NCI-H2171 (cell line): ENCODE measurements at places on chromosomes 4 and X.

DNA sequence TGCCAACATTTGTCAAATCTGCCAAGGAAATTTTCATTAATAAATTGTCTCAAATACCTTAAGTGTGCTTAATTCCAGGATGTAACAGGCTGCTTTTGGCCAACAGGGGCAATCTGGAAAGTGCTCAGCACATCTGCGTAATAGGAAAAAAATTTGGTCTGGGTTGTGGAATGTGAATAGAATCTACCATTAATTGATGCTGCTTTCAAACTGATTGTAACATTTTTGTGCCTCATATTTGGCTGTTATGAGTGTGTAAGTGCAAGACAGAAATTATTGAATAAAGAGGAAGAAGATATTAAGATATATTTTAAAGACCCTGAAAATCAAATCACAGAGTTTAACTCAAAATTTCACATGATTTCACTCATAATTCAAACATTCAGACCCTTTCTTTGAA lies 41.1 kb downstream of the REELD1 start:
- DNase-seq, result no peak

GRCh38 chr4:73104695-73105094 lies 35.2 kb upstream of the COX18 start:
- DNase-seq, result no peak

- no peak for DNase-seq
Measured at GRCh38 chrX:31353095-31353494, 281.3 kb upstream of the FTHL17 start.

DNA sequence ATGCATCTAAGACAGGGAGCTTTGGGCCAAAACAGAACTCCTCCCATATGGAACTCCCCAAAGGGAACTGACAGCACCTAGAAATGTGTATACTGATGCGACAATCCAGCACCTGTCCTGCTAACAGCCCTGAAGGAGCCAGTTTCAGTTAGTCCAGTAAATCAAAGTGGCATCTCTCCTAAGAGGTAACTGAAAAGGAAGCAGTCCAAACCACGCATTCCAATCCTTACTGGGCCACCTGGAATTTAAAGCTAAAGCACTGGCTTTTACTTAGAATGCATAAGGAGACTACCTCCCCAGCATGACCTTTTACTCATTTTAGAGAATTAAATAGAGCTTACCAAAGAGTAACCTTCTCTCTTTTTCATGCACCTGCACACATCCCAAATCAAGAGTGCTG lies 586.8 kb upstream of the PITX2 start:
- DNase-seq, result no peak

DNA sequence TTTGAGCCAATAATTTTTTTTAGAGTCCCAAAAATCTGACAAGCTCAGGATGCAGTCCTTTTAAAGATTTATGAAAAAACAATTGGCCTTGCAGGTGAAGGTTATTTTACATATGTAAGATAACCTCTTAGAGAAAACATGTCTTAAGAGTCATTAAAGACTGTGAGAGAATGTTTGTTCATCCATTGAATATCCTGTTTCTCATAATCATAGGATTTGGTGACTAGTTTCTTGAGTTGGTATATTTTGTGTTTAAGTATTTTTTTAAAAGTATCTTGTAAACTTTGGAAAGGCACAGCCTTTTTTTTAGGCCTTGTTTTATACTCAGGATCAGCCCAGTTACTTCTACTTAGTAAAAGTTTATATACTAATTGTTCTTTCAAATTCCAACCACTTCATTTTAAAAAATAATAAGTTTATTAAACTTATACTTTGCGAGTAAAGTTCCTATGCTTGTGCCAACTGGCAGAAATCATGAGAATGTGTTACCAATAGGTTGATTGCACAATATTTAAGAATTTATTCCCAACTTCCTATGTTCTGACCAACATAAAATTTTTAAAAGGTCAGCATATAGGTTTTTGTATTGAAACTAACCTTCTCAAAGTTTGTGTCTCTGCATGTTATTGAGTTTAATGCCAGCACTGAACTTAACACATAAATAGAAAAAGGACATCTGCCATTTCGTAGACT lies 40.0 kb upstream of the ARSJ start:
- no peak for DNase-seq

- no peak for DNase-seq
Measured at GRCh38 chrX:23896981-23897380, 10.8 kb downstream of the APOO start.

GRCh38 chrX:45143455-45143854 lies 57.2 kb downstream of the DIPK2B start:
- DNase-seq, result no peak

GRCh38 chrX:8233091-8233490 lies 62.0 kb upstream of the VCX2 start:
- no peak for DNase-seq

- no peak for DNase-seq
Measured at GRCh38 chr4:37389967-37390580, 145.5 kb downstream of the NWD2 start.

DNA sequence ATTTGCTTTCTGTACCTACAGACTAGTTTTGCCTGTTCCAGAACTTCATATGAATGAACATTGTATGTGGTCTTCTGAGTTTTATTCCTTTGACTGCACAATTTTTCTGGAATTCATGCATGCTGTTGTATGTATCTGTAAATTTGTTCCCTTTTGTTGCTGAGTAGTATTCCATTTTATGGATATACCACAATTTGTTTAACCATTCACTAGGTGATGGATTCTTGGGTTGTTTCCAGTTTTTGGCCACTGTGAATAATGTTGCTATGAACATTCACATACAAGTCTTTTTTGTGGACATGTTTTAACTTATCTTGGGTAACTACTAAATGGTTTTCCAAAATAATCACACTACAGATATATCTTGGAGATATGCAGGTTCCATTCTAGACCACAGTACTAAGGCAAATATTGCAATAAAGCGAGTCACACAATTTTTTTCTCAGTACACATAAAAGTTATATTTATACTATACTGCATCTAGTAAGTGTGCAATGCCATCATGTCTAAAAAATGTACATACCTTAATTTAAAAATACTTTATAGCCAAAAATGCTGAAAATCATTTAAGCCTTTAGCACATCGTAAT lies 58.7 kb downstream of the TSPAN5 start:
- DNase-seq, result no peak

GRCh38 chr4:51885363-51885762 lies 42.4 kb downstream of the DCUN1D4 start:
- no peak for DNase-seq
